NCI-H2171 treated with DMSO at 0.1 percent for 48 hours (cell line): ENCODE measurements at places on chromosomes 11 and 22.

GRCh38 chr11:73787051-73787642 lies 527 bp upstream of the MRPL48 start:
- DNase-seq: no peak

DNA sequence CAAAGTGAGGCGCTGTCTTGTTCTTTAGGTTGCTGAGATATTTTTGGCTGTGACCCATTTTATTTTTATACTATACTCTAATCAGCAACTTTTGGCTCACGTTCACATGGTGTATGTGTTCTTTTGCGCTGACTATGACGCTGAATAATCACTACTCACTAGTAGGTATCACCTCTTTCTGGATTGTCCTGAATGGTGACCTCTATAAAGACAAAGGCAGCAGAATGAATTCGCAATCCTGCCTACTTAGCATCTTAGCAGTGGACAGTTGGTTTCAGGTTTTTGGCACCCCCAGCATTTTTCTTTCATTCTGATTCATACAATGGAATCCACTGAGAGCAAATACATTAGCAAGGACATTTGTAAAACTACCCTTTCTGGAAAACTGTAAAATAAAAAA lies 351.3 kb downstream of the JRKL start:
- DNase-seq: no peak

- DNase-seq: no peak
These were observed 645 bp downstream of the RTCB start for GRCh38 chr22:32411402-32411801.

- DNase-seq: no peak
These were observed 61.9 kb downstream of the EHF start for GRCh38 chr11:34682825-34683224.

DNA sequence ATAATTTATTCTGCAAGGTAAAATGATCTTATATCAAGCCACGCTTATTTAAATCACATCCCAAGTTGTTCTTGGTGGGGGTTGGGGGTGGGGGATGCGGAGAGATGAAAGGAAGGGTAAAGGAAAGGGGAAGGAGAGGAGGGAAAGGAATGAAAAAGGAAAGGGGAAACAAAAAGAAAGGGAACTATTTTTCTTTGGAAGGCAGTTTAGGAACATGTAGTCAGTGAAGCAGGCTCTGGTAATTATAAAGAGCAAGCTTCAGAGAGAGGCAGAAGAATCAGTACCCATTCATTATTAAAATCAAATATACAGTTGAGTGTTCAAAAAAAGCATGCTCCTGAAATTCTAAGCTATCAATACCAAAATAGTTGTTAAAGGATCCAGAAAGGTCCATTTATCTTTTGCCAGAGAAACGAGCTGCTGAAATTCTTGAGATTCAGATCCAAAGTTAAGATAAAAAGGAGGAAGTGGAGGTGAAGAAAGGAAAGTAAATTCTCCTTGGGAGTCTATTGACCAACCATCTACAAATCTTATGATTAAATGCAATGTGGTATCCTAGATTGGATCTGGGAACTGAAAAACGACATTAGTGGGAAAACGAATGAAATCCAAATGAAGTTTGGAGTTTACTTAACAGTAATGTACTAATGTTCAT lies 107.4 kb downstream of the SGSM3 start:
- no peak for DNase-seq

DNA sequence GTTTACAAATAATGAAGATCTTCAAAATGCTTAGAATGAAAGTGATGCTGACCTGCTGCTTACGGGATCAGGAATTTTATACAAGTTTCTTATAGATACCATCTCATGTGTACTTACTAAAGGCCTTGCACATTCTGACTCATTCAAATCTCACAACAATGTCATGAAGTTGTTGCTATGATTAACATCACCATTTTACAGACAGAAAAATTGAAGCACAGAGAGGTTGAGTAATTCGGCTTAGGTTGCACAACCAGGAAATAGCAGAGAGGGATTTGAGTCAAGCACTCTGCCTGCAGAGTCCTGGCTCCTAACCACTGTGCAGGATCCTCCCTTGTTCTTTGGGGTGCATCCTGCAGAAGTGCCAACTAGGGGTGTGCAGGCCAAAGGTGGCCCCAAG lies 471.9 kb downstream of the MIAT start:
- no peak for DNase-seq

DNA sequence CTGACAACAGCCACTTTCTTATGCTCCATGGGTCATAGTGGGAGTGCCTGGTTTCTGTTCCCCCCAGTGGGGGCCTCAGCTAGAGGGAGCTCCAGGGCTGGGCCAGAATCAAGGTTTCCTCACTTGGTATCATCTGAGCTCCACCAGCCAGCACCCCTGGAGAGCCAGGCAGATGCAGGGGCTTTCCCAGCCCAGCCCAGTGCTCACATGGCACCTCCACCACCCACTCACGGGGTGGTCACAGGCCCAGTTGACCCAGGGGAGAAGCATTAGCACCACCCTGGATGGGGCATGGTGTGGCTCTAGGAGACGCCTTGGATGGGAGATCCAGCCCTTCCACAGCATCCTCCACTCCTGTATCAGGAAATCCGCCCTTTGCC lies 24.1 kb upstream of the WNT7B start:
- peak; percentile 4 for DNase-seq

GRCh38 chr22:24440718-24441405 lies 13.5 kb downstream of the ADORA2A start:
- no peak for DNase-seq

DNA sequence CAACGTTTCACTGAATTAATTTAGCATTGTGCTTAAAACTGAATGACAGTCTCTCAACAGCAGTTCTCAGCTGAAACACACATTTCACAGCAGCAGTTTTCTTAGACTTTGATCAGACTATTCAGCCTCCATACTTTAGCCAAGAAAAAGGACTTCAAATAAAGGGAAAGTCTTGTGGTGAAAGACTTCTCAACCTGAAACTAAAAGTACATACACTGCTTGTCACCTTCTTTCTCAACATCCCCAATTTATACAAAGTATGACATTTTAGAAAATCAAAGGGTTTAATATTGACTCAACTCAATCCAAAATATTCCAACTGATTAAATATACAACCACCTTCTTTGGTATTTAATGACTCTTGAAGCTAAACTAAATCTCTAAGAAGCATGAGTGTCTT lies 419.0 kb downstream of the LRRC4C start:
- DNase-seq: no peak

DNA sequence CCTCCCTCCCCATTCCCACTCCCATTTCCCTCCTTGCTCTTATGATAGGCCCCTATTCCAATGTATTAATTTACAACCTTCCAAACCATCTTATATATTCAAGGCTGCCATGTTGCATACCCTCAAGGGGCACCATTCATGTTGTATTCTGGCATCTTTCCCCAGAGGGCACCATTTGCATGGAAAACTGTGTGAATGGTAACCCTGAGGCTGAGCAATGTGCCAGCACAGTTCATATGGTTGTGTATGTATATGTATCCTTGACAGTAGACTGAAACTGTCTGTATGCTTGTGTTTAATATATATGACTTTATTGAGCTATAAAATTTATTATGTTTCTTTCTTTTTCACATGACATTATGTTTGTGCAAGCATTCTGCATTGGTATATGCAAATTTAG lies 7.3 kb downstream of the RASSF10 start:
- no peak for DNase-seq

GRCh38 chr11:130545449-130546072 lies 97.1 kb downstream of the ADAMTS15 start:
- no peak for DNase-seq

GRCh38 chr11:33747979-33748378 lies 11.8 kb upstream of the CD59 start:
- no peak for DNase-seq

DNA sequence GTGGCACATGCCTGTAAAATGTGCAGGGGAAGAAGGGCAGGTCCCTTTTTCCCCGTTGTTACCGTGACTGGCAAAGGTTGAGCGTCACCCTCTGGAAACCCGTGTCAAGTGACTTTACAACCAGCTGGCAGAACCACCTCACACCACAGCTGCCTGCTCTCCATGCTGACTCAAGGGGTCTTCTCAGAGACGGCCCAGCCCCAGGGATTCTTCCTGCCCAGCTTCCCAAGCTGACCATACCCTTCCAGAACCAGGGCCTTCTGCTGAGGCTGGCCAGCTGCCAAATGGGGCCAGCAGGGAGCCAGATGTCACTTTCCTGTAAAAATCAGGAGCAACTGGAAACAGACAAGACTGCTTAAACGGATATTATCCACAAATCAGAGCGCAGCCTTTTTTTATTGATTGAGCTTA lies 6.3 kb downstream of the PC start:
- peak; percentile 96 for DNase-seq

DNA sequence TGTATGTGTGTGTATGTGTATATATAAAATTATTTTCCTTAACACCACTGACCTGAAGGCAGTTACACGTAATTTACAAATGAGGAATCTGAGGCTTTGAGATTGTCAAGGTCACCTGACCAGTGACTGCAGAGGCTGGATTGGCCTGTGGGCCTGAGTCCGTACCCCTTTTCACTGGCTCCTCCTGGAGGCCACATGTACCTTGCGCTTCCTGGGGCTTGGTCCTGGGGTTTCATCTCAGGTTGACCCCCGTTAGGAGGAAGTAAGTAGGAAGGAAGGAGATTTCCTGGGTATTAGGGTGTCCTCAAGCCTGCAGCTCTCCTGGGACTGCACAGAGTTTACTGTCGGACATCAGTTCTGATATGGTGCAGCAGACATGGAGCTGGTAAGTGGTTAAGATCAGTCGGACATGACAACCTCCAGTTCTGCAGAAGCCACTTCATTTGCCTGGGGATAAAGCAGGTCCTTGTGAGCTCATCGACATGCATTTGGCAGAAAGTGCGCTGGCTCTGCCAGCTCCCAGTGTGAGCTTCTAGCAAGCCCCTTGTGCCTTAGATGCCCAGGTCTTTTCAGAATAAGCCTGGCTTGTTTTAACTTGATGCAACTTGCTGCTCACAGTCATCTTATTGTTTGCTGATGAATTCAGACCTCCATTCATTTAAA lies 36.6 kb downstream of the ST3GAL4 start:
- DNase-seq: no peak

DNA sequence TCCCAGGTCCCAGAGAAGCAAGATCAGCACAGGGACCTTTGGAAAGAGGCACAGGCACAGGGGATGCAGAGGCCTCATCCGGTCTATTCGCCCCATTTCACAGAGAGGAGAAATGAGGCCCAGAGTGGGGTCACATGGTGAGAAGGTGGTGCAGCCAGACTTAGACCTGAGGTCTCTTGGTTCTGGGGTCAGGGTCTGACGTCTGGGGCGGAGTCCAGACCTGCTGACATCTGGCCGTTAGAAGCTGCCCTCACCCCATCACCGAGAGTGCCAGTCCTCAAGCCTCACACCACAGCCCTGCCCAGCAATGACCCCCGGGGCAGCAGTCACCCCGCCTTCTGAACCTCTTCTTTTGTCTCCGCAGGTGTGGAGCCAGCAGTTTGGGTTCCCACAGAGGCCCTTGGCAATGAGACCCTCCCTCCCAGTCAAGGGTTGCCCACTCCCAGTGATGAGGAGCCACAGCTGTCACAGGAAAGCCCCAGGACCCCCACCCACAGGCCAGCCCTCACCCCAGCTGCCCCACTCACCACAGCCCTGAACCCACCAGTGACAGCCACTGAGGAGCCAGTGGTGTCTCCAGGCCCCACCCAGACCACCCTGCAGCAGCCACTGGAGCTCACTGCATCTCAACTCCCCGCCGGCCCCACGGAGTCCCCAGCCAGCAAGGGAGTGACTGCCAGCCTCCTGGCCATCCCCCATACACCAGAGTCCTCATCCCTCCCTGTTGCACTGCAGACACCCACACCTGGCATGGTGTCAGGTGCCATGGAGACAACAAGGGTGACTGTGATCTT lies 62.4 kb downstream of the OTOG start:
- no peak for DNase-seq

DNA sequence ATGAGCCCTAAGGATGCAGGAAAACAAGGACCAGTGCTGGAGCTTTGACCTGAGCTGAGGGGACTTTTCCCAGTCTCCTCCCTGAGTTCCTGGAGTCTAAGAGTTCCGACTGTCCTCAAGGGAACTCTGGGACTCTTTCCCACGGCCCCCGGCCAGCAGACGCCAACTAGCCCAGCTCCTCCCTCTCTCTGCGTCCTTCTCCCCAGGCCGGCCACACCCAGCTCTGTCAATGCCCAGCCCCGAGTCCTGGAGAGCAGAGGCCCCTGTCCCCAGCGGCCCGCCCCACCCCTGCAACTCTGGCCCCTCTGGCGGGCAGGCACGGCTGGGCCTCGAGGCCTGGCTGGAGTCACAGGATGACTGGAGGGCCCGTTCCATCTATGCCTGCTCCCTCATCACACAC lies 29.8 kb downstream of the NECTIN1 start:
- DNase-seq: no peak

DNA sequence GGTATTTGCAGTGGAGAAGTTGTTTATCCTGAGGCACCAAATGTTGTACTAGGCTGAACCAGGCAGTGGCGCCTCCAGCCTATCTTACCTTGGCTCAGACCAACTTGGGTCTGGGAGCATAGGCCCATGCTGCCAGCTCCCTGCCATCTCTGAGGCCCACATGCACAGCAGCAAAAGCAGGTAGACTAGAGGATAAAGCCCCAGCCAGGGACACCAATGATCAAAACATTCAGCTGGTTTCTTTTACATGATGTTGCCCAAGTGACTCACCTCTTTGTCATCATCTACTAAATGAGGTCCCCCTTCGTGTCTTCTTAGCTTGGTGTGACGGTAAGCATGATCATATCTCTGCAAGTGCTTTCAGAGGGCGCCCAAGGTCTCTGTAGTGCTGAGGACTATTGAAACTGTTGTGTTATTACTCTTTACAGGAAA lies 112.1 kb upstream of the DRD2 start:
- no peak for DNase-seq

DNA sequence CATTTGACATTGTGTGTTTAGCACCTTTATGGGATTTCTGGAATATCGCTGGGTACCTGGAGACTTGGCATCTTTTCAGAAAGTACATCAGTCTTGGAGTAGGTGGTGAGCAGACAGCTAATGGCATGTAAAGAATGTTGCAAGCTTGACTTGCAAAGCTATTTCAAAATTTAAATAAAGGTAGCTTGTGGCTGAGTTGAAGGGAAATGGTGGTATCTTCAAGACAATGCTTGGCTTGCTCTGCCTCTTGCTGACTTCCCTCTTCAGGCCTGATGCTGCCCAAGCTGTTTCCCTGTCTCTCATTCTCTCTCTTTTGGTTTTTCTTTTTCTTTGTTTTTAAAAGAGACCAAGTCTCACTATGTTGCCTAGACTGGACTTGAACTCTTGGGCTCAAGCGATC lies 13.2 kb downstream of the ZNRF3 start:
- no peak for DNase-seq

- DNase-seq: peak; percentile 7
These were observed 941.8 kb downstream of the BRD1 start for GRCh38 chr22:48885919-48886305.

GRCh38 chr11:126169291-126169690 lies 42.2 kb downstream of the RPUSD4 start:
- DNase-seq: no peak
